CD8-positive, alpha-beta T cell (primary cell): ENCODE measurements at places on chromosomes 11 and 22.

- DNase-seq, result no peak
Measured at GRCh38 chr11:125182573-125182972, 18.0 kb downstream of the PKNOX2 start.

DNA sequence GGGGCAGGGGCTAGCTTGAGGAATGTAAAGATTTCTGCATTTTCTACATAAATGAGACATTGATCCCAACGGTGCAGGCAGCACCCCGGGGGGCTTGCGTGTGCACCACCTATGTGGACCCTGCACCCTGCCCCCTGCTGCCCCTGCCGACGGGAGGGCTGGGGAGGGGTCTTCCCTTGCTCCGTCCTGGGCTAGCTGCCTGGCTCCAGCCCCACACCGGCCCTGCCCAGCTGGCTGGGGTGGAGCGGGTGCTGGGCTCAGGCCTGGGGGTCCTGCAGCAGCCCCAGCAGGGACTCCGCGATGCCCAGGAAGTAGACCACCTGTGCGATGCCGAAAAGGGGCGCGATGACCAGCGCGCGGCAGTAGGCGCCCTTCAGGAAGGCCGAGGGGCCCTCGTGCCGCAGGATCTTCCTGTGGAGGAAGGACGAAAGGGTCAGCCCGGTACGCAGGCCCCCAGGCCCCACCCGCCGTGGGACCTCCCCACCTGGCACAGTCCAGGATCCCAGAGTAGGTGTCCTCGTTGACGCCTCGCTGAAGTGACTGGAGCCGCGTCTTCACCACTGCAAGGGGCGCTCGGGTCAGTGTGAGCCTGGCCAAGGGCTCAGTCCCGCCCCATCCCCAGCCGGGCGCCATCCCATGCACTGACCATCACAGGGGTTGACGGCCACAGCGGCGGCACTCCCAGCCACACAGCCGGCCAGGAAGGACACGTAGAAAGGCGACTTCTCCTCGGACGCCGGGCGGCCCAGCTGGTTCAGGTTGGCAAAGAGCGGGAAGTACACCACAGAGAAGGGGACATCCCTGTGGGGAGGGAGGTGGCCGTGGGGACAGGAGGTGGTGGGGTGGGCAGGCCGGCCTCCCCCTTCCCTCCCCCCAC lies 2.0 kb upstream of the CEND1 start:
- DNase-seq, result no peak

DNA sequence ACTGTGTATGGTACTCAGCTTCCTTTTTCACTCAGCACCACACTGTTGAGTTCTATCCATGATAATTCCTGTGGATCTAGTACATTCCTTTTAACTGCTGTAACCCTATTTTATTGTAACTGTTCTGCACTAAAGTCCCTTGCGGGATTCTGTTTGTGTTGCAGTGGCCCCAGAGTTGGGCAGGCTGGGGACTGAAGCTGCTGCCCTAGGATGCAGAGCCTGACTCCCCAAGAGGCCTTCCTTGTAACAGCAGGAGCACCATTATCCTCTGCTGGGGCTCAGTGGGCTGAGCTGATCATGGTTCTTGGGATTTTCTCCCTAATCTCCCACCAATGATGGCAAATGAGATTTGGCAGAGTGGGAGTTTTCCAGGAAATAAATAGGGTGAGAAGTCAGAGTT lies 77.7 kb downstream of the CABIN1 start:
- no peak for DNase-seq

DNA sequence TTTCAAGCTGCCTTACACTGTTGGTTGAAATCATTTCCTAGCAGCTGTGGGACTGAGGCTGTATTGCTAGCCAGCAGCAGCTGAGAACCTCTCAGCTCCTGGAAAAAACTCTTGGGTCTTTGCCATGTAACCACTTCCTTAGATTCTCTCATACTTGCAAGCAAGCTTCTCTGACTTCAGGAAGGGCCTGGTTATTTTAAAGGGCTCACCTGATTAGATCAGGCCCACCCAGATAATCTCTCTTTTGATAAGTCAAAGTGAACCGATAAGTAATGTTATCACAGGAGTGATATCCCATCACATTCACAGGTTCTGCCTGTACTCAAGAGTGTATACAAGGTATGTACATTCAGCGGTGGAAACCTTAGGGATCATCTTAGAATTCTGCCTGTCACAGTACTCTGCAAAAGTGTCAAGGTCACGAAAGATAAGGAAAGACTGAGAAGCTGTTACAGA lies 7.4 kb upstream of the CLPB start:
- DNase-seq, result no peak

DNA sequence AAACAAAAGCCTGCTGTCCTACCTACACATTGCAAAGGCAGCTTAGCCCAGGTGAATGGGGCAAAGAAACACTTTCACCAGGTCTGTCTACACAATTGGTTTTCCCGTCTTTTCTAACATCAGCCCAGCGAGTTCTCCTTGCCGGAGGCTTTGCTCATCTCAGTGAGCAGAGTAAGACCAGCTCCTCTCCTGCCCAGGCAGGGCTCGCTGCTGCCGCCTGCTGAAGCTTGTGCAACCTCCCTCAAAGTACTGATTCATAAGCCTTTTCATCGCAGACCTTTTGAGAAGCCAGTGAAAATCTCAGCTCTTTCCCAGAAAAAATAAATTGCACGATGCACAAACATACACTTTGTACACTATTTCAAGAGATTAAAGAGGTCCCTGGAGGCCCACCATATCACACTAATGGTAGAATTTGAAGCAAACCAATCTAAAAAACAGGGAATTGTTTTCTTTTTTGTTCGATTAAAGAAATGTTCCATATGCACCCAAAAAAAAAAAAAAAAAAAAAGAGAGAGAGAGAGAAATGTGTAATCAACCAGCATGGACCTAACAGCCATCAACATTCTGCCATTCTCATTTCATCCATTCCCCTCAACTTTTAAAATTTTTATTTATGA lies 328.1 kb upstream of the MPPED2 start:
- DNase-seq, result peak; percentile 11

DNA sequence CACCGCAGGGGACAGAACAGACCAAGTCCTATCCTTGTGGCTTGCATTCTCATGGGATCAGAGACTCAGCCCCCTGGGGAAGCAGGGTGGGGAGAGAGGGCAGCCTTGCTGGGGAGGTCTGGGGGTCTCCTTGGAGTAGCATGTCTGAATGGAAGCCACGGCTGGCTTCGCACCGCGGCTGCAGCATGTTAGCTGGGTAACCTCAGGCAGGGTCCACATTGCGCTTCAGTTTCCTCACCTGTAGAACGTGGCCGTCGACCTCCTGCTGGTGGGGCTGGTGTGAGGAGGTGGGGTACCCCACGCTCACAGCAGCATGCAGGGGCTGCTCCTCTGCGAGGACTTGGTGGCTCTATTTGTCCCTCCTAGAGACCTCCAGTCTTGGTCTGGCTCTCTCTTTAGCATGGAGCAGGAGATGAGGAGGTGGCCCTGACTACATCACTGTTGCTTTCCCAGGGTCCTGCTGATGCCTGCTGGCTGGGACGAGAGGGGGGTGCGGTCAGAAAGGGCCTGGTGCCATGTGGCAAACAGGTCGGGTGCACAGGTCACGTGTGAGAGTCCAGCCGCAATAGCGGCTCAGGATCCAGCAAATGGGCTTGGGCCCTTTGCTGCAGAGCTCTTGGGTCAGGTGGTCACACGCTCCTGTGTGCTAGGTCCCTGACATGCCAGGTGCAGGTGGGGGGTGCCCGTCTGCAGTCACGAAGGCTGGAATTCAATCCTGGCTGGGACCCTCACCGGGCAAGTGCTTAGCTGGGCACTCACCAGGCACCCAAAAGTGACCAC lies 35.4 kb upstream of the SMIM38 start:
- no peak for DNase-seq

DNA sequence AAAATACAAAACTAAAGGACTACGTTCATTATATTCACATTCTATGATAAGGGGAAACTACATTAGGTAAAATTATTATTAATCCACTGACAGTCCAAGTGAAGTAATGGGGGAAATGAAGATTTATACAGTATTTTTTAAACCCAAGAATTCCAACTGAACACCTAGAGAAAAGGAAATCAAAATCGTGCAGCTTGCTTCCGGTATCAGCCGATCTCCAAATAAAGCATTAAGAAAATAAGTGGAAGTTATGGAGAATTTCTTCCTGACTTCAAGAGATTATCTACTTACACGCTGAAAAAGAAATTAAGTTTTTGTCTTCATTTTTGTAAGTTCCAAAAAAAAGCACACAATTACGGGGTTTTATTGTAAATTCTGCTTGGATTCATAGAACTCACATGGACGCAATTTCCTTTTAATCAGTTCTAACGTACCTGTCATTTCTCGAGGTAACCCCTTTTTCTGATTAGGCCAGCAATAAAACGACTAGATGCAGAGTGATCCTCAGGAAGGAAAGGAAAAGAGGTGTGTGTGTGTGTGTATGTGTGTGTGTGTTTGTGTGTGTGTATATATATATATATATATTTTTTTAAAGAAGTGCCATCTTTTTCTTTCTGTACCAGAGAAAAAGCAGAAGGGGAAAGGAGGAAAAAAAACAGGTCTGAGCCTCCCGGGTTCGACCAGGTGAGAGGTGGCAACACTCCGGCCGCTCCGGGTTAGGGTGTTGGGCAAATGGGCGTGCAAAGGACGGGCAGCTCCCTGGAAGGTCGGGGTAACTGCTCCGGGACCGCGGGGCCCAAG lies 1.1 kb downstream of the ZBTB44 start:
- no peak for DNase-seq

GRCh38 chr22:46046299-46046685 lies 69.3 kb upstream of the WNT7B start:
- no peak for DNase-seq

- no peak for DNase-seq
Measured at GRCh38 chr11:26948881-26949280, 45.0 kb upstream of the FIBIN start.

GRCh38 chr11:103652013-103652412 lies 384.4 kb upstream of the DDI1 start:
- no peak for DNase-seq

- DNase-seq, result no peak
Measured at GRCh38 chr22:29697853-29698598, 21.8 kb upstream of the CABP7 start.

GRCh38 chr22:22931557-22932270 lies 44.1 kb downstream of the IGLL5 start:
- no peak for DNase-seq

DNA sequence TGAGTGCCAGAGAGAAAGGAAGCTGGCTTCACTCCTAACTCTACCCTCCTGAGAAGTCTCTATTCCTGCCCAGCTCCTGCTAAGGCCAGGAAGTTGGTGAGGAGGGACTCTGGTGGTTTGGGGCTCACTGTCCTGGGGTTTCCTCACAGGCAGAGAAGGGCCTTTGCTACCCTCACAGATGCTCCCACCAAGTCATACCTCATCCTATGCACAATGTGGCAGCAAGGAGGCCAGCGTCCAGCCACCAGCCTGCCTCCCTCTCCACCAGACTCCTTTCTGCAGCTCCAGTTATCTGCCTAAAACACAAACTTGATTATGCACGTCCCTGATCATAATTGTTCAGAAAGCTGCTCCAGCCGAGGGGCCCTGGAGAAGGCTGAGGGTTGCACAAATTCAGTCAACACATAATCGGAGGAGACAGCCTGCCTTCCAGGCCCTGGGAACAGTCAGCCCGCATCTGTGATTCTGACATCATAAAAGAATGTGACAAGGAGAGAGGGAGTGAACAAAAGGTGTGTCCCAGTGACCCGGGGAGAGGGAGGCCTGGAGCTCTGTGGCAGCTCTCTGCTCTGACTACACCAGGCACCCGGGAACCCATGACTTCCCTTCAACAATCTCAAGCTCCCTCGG lies 28.8 kb downstream of the DKK3 start:
- no peak for DNase-seq

DNA sequence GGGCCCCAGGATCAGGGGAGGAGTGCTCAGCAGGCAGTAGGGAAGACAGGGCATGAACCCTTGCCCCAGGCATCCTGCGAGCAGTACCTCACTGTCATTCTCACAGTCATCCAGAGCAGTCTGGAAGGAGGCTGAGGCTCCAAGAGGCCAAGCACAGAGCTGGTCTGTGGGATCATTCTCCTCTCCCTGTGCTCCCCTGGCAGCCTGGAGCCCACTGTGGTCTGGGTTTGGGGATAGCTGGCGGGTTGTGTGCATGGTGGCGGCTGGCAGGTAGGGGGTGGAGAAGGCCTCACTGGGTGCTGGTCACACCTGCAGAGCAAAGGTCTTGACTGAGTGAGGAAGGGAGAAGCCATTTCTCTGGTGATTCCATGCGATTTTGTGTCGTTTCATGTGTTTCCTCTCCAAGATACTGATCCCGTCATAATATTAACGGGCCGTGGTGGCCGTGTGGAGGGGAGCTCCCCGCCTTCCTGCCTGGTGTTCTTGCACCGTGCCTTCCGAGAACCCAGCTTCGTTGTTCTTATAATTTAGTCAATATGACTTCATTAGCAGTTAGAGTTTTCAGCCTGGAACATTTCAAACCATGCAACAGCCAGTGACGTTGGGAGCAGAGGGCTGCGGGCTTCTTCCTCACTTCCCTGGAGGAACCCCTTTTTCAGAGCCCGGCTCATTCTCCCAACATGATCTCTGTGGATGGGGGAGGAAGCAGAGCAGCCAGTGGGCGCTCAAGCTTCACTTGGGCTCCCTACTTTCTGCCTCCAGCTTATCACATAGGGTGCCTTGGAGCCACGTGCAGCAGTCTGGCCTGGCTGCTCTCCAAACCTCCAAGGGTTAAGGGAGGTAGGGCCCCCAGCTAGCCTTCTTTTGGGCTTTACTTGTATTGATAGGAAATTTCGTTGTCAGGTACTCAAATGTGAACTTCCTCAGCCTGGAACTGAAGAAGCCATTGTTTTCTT lies 20.8 kb upstream of the ADORA2A start:
- no peak for DNase-seq

DNA sequence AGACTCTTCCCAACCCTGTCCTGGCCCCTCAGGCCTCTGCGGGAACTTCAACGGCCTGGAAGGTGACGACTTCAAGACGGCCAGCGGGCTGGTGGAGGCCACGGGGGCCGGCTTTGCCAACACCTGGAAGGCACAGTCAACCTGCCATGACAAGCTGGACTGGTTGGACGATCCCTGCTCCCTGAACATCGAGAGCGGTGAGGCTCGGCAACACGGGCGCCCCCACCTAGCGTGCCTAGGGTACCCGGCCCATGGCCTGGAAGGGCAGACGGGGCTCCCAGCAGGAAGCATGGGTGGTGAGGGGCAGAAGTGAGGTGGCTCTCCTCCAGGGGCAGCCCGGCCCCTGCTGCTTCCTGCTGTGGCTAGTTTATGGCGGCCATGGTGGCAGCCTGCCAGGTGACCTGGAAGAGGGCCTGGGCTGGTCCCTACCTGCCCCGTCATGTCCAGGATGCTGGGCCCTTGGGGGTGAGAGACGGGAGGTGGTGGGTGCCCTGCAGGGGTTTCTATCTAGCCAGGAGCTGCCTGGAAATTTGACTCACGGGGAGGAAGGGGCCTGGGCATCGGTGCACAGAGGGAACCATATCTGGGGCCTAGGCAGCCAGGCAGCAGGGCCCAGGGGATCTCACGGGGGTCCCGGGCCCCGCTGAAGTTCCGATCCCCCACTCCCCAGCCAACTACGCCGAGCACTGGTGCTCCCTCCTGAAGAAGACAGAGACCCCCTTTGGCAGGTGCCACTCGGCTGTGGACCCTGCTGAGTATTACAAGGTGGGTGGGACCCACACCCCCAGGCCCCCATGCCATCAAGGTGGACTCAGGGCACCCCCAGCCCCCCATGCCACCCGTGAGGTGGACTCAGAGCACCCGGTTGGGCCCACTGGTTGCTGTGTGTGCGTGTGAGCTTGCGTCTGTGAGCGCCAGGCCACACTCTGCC lies 9.2 kb downstream of the MUC2 start:
- DNase-seq, result no peak
